LoVo (cell line): ENCODE measurements at places on chromosomes 5 and 9.

DNA sequence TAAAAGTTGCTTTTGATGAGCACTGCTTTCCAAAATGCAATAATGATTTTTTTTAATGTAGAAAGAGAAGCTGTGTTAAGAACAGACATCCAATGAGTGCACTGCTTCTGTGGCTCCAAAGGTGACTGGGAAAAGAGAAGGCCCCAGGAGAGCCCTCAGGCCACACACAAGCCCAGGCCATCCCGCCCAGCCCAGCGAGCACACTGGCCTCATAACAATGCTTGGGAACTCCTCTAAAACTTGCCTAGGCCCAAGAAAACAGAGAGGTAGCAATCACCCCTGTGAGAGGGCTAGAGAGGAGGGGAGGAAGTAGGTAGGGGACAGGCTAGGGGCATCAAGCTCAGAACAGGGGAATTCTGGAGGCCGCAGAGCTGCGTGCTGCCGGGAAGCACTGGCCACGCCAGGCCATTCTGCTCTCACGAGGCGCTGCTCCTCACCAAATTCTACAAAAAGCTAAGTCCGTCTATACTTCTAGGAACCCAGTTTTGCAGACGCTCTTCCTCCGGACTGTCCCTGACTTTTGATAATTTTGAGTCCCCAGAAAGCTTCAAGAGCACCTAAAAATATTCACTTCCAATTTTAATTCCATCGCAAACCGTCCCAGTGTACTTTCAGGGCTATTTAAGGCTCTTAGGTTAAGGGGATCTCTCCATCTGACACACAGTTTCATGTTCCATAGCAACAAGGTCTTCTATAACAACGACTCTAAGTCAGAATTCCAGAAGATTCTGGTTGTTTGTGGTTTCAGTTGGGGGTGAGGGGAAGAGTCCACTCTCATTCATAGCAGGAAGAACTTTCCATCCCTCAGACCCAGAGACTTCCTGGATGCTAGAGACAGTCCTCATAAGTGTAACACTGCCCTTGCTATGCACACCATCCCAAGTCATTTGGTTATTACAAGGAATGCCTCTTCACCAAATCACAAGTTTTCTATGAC is 51.0 kb downstream of the HABP4 start:
- DNase-seq, result no peak

DNA sequence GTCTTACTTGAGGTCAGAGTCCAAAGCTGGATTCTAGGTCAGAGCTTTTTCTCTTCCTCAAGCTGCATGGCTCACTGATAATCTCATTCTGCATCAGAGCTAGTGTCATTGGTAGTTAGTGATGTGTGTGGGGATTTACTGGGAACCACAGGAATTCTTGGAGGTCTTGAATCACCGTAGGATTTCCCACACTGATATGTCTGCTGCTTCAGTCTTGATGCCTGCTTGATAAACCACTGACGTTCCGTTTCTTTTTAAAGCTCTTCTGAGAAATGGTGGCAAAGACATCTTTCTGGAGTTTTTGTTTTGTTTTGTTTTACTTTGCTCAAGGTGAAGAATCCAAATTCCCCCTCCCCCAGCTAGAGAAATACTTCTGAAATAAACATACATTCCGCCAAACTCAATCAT is 1.2 kb upstream of the GARIN3 start:
- DNase-seq, result peak; percentile 32

GRCh38 chr5:161804263-161804662 is 43.7 kb upstream of the GABRA1 start:
- DNase-seq, result no peak

GRCh38 chr5:107388141-107388861 is 282.4 kb downstream of the EFNA5 start:
- no peak for DNase-seq

- DNase-seq, result no peak
Measured at GRCh38 chr5:73999297-73999696, 373.3 kb downstream of the ARHGEF28 start.

DNA sequence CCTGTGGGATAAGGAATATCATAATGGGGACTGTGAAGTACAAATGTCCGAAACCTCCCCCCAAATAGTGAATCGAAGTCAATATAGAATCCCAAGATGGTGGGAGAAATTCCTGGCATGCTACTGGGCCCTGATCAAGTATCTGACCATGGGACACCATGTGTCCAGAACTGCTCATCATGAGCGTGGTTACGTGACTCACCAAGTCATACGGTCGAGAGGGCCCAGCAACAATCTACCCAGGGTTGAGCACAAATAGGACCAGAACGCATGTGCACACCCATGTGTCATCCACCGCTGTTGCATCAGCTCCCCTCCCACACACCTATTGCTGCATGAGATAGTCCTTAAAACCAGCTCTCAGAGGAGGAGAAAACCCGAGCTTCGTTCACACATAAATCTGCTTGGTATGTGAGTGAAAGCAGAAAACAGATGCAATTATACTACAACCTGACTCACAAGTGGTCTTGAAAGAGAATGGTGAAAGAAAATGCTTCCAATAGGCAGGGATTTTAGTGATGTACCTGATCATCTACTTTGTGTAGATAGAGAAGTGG is 353.2 kb downstream of the CWC27 start:
- no peak for DNase-seq

DNA sequence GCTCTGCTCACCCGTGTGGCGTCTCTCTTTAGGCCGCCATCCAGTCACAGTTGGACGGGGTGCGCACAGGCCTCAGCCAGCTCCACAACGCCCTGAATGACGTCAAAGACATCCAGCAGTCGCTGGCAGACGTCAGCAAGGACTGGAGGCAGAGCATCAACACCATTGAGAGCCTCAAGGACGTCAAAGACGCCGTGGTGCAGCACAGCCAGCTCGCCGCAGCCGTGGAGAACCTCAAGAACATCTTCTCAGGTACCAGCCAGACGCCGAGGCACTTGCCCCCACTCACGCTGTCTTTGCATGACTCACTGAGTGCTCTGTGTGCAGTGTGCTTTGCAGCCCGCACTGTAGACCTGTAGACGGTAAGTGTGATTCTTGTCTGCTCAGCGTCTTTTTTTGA is 4.5 kb downstream of the EXOC3 start:
- DNase-seq, result no peak

DNA sequence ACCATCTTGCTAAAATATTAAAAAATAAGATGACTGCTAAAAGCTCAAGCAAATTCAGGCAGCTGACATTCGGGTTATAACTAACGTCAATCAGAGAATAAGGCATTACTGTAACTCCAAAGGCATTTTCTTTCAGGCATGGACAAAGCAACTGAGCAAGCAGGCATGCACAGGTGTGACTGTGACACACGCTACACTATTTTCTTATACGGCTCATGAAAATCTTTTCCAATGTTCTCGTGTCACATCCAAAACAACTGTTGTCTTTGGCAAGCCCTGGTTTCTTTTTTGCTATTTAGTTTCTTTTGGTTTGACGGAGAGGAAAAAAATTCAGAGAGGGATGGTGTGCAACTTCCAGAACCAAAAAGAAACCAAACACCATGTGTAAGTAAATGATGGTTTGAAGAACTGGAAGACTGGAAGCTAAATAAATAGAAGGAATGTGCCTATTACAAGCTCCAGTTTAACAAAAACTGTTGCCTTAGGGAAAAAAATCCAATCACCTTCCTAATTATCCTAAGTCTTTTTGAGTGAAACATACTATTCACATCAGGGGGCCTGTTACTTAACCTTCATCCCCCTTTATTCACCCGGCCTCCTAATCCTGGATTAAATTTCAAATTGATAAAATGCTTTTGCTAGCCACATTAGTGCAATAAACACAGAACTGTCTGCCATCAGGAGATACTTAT is 277.6 kb downstream of the PSAT1 start:
- DNase-seq, result no peak

DNA sequence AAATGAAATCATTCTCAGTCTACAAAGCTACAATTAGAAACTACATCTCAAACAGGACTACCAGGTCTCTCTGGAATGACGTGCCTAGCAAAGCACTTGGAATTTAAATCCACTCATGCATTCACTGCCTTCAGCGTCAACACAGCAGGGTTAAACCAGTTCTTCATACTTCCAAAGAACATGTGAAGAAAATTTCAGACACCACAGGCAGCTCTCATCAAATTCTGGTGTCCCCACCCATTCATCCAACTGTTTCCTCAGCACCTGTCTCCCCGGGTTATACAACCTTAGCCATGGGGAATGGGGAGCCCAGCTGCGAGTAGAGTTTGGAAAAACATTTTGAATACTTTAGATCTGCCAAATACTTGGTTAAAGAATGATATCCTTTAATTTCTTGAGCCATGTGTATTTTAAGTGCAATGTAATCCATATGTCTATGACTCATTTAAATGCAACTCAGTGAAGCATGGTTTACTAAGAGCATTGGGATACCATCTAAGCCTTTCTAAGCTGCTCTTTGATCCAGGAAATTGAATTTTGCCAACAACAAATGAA is 17.5 kb downstream of the ADAM19 start:
- DNase-seq, result no peak

GRCh38 chr9:111900151-111900857 is 3.7 kb downstream of the UGCG start:
- no peak for DNase-seq
